Bronchial epithelial cell (primary cell): ENCODE measurements at places on chromosomes 12 and 14.
A peak's percentile ranks its signal among the peaks of the same experiment; 100 is the strongest.

- peak; percentile 25 for DNase-seq
These were observed 10.6 kb downstream of the FOXA1 start for GRCh38 chr14:37584211-37585100.

GRCh38 chr14:61568572-61569011, 126.7 kb upstream of the HIF1A start:
- DNase-seq, result no peak

DNA sequence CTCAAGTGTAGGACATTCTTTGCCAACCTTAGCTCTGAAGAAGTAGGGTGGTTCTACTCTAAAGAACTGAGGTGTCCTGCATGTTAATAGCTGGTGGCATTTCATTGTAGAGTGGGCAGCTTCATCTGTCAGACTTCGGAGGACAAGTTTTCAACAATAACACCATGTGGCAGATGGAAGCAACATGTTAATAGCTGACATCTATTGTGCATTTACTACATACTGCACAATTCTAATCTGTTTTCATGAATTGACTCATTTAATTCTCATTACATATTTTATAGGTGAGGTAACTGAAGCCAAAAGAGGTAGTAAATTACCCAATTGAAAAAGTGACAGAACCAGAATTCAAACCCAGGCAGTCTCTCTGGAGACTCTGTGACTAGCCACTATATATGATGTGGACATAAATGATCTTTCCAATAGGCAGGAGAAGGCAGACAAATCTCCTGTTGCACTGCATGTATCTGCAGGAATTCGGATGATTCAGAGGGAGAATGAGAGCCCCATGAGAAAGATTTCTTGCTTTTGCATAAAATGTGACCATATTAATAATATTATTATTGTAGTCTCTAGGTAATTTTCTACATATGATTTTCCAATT, 137.2 kb upstream of the E2F7 start:
- peak; percentile 41 for DNase-seq

- peak; percentile 100 for DNase-seq
These were observed 48.2 kb upstream of the ATP2B1 start for GRCh38 chr12:89756585-89757398.

DNA sequence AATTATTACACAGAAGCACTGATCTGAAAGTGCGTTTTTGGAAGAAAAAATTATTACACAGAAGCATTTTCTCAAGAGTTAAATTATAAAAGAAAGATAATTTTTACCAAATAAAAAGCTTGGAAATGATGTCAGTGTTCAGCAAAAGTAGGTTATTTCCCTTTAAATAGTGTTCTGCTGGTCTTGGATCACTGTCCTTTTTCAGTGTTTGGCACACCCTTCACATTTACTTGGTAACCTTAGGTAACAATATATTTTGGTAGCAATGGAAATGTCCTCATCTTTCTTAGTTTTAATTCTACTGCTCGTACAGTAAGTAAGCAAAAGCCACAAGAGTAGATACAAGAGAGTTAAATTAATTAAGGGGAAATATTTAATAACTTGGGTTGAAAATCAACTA, 40.3 kb downstream of the FERMT2 start:
- no peak for DNase-seq

DNA sequence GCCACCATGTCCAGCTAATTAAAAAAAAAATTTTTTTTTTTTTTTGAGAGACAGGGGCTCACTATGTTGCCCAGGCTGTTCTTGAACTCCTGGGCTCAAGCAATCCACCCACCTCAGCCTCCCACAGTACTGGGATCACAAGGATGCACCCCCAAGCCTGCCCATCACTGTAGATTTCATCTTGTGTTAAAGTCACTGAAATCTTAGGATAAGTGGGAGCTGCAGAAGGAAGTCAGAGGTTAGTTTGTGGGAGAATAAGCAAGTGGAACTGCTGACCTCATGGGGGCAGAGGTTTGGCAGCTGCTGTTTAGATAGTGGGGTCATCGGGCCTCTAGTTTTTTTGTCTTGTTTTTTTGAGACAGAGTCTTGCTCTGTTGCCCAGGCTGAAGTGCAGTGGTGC, 59.7 kb upstream of the MAX start:
- no peak for DNase-seq

DNA sequence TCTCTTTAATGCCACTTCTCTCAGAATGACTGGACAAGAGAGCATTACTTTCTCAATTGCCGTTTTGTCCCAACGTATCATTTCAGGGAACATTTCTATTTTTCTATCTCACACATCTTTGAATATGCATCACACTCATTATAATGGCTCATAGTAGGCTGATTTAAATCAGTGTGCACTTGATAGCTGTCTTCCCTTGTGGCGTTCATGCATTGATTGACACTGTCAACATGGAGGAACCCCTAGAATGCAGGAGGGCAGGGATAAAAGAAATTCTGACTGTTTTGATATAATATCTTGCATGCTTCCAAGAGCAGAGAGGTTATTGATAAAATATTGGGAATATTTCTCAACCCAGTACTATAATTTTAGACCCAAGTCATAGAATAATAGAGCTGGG, 1528.9 kb upstream of the FLRT2 start:
- no peak for DNase-seq

GRCh38 chr12:101229841-101230241, 19.8 kb upstream of the SLC5A8 start:
- no peak for DNase-seq

GRCh38 chr12:28294300-28294699, 104.0 kb downstream of the CCDC91 start:
- no peak for DNase-seq

DNA sequence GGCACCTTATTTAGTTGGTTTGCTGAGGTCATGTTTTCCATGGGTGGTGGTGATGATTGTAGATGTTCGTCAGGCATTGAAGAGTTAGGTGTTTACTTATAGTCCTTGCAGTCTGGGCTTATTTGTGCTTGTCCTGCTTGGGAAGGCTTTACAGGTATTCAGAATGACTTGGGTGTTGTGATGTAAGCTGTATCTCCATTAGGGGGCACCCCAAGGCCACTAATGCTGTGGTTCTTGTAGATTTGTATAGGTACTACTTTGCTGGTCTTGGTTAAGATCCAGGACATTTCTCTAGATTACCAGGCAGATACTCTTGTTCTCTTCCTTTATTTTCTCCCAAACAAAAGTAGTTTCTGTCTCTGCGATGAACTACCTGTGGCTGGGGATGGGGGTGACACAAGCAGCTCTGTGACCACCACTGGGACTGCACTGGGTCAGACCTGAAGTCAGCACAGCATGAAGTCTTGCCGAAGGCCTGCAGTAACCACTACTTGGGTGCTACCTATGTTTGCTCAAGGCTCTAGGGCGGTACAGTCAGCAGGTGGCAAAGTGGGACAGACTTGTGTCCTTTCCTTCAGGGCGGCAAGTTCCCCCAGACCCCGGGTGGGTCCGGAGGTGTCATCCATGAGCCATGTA, 35.8 kb upstream of the FBXO33 start:
- DNase-seq, result peak; percentile 37

- DNase-seq, result no peak
These were observed 6.2 kb upstream of the ATP6V0A2 start for GRCh38 chr12:123705935-123706334.

DNA sequence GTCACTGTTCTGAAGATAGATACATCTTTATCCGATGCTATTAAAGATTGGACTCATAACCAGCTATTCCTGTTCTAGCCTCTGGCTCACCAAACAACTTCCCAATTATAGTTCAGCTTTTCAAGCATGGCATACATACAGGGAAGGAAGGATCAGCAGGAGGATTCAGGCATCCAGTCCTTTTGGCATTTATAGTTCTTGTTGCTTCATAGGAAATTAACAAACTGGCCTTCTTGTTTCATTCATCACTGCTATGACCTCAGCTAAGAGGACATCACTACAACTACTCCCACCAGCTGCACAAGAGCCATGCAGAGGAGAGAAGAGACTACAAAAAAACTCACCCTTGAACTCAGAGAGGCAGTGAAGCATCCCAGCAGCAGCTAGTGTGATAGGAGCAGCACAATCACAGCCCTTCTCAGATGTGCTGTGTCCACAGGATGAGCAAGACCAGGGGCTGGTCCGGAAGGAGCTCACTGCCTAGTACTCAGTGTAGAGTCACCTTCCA, 100.5 kb downstream of the SPTSSA start:
- DNase-seq, result no peak

DNA sequence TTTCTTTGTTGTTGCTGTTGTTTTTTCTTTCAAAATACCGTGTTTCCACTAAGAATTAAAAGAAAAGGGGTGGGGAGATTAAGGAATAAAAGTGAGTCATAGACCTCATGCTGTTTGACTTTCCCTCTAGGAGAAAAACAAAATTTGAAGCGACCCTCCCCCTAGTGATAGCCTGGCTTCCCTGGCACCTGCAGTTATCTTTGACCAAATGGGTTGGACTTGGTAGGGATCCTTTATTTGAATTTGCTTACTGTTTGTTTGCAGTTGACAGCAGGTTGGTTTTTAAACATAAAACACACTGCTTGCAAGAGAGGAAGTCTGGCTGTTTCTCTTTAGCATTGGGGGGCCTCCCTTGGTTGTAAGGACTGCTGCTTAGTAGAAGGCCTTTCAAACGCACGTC, 14.0 kb downstream of the OTX2 start:
- DNase-seq, result no peak

DNA sequence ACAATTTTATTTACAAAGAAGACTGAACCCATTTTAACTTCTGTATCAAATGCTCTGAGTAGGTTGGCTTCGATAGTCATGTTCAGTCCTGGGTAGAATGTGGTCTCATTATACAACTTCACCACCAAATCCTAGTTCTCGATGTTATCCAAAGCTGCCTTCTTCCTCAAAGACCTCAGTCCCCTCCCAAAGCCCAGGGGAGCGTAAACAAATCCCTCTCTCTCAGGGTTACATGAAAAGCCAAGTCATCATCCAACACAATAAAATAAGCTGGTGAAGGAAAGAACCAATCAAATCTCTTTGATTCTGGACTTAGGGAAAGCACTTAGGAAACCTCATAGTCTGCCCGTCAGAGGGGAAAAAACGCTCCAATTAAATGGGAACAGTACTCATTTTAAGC, 9.1 kb downstream of the PTCSC3 start:
- DNase-seq, result no peak

DNA sequence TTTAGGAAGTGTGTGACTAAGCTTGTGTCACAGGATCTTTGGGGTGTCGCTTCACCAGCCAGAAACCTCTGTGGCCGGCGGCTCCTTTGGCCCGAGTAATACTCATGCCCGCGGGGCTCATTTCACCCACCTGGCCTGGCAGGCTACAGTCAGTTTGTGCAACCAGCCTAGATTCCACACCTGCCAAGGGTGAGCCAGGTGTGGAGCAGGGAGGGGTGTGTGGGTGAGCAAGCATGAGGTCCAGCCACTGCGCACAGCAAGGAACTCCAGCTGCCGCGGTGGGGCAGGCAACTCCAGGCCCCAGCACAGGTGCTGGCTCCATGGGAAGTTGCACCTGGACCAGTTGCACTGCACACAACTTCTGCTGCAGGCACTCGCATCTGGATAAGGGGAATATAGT, 462.3 kb upstream of the LRFN5 start:
- no peak for DNase-seq
